ENCODE measurements at places on chromosomes 11 and 22.

DNA sequence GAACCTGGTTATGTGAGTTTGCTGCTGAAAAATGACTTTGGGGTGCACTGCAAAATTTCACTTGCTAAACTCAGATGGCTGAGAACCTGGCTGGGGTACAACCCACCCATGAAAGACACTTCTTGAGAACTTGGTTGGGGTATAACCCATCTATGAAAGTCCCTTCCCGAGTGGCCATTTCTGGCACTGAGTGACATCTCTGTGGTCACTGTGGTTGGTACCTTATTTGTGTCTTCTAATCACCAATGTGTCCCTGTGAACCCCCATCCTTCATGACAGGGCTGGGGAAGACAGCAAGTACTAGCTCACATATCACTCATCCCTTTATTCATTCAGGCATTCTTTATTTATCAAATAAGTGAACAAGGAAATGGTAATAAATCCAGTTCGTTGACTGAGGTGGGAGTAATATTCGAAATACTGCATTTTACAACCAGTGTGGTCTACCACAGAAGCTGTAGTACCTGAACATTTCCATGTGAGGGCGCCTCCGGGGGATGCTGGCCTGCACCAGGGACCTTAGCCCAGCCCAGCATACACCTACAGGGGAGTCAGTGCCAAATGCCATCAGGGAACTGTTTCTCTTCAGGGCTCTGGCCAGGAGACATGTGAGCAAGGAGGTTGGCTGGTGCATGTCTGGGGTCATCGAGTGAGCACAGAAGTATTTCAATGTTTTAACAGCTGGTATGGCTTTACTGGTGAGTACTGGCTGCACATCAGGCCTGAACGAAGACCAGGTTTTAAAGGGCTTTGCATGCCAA is 122.1 kb downstream of the CSNK2A3 start:
- DNase-seq: no peak

DNA sequence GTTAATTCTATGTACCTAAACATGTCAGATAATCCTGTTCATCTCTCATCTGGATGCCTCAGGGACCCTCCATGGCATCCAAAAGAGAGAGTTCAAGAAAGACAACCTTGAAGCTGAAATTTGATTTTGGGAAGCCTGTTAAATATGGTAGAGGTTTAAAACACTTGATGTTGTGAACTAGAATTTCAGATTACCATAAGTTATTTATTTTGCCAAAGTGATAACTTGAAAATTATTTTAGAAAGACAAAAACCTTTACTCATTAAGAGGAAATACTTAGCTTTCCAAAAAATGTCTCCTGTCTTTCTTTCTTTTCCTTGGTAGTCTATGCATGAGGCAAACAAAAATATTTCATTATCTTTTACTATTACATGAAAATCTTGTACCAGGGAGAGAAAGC is 714.0 kb downstream of the NTM start:
- DNase-seq: no peak

DNA sequence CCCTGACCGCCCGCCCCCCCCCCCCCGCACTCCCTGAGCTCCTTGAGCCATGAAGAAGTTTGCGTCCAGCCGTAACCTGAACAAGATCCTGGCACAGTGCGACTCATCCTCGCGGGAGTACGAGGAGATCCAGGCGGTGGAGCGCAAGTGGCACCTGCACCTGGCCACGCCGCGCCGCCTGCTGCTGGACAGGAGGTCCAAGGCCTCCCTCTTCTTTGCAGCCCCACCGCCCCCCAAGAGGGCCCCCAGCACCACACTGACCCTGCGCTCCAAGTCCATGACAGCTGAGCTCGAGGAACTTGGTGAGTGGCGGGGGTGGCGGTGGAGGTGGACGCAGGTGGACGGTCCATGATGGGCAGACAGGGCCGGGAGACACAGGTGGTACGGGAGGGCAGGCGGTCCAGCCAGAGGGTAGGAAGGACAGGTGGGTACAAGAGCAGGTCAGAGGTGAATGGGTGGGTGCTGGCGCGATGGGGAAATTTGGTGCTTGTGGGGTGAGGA is 32.1 kb upstream of the ACR start:
- DNase-seq: no peak

DNA sequence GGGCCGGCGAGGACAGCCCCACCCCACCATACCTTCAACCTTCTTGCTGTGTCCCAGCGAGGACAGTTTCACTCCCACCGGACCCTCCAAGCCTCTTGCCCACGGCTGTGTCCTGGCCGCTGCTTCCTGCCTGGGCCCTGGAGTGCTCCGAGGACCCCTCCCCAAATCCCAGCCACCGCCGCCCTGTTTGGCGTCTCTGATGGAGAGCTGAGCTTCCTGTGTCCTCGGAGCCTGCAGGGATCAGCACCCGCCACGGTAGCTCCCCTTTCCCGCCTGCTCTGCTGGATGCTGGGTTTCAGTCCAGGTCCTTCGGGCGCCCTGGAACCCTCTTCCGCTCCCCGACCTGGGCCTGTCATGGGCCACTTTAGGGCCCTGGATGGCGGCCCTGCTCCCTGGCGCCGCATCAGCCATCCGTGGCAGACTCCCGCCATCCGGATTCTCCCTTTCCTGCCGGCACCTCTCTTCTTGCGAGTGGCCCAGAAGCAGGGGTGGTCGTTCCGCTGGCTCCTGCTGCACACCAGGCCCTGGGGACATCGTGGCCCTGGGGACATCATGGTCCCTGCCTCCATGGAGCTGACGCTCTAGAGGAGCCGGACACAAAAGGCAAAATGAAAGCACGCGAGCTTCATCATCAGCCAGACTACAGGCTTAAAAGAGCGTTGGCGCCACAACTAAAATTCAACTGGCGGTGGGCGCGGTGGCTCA is 34.3 kb upstream of the GAL start:
- DNase-seq: no peak
